Left forelimb (tissue), 1 donor: ENCODE measurements at places on chromosomes 5 and 9.

DNA sequence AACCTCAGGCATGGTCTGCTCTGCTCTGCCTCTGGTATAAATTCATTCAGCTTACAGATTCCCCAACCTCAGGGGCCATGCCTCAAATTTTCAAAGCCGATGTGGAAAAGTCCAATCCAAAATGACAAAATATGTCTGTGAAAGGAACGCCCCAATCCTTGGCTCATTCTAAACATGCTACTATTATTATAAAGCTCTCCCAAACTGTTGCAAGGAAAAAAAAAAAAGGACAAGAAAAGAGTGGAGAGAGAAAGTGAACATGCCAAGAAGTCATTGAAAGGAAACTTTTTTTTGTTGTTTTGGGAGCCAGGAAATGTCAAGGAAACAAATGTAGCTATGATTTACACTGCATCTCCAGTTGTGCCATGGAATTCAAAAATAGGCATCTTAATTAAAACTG, 3.8 kb downstream of the COL23A1 start:
- no peak for DNase-seq

GRCh38 chr5:91291628-91292569, 91.2 kb downstream of the ARRDC3 start:
- DNase-seq = no peak

GRCh38 chr5:5512543-5512942, 90.1 kb downstream of the ICE1 start:
- no peak for DNase-seq

DNA sequence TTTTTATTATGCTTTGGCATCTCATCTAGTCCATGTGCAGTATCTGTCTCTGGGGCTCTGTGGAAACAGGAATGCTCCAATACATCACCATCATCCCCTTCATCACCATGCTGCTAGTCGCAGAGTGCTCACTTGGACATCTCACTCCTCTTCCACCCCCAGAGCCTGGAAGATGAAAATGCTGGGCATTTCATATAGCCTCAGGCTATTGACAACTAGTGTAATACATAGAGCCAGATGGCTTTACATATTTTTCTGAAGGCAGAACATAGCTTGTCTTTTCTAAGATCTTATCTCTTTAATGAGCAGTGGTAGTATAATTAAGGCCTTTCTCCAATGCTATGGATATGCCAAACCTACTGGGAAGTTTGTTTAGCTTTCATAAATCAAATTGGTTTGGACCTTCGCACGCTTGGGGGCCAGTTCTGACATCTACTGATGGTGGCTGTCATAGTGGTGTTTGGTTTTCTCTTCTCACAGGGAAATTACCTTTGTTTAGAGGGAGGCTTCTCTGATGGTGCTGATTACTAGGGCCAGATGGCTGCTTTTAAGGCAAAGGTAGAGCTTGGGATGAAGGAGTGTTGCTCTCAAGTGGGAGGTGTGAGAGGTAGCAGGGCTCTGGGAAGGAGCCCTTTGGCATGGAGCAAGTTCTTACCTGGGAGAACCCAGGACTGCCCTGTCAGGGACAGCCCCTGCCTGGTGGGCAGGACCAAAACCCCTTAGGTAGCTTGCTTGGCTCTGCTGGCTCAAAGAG, 63.1 kb upstream of the CXCL14 start:
- no peak for DNase-seq

DNA sequence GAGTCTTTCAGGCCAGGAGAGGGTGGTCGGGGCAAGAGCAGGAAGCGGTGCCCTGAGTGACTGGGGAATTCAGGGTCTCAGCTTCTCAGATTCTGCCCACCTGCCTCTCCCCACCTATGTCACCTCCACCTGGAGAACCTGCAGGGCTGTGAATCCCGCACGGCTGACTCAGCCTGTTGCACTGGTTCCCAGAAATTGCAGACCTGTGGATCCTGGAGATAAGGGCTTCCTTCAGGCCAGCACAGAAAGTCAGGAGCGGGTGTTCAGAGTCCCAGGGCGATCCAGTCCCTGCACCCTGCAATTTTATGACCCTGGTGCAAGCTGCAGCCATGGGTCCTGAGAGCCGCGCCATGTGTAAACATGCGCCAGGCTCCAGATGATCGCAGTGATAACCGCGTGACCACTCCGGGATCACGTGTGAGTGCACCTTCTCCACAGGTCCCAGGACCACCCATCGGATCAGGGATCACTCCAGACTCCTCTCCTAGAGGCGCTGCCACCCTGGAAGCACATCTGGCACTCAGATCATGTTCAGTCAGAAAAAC, 17.8 kb downstream of the IRX4 start:
- DNase-seq = no peak

DNA sequence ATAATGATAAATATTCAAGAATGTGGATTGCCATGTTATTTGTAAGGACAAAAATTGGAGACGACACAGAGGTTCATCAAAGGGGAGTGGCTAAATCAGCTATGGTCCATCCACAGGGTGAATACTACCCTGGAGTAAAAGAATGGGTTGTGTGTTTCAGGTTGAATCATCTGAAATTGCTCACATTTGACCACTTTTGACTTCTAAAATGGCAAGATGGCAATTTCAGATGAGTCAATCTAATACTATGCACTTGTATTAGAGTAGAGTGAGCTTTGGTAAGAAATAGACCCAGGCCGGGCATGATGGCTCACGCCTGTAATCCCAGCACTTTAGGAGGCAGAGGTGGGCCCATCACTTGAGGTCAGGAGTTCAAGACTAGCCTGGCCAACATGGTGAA, 131.8 kb downstream of the GAPVD1 start:
- no peak for DNase-seq

DNA sequence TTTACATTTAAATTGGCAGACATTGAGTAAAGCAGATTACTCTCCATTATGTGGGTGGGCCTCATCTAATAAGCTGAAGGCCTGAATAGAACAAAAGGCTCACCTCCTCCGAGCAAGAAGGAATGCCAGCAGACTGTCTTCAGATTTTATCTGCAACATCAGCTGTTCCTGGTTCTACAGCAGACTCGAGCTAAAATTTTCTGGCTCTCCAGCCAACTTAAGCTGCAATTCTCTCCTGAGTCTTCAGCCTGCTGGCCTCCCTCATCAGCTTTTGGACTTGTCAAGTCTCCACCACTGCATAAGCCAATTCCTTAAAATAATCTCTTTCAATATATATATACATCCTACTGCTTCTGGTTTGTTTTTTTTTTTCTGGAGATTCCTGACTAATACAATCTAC, 12.5 kb downstream of the TRPM3 start:
- no peak for DNase-seq
